Activated CD4-positive, CD25-positive, alpha-beta regulatory T cell (primary cell): ENCODE measurements at places on chromosomes 3 and 15.

DNA sequence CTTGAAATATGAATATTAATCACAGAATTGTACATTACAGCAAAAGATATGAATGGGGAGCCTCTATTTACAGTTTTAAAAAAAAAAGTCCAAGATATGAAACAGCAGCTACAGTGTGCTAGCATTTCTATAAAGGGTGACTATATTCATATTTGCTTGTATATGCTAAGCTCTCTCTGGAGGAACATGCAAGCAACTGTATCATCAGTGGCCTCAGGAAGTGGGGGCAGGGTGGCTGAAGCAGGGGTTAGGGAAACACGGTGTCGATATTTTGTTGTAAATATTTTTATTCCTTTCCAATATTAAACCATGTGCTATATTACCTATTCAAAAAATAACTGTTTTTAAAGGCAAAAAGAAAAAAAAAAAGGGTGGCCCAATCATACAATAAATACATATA lies 2.3 kb downstream of the UACA start:
- DNase-seq, result no peak

GRCh38 chr15:69489073-69489571 lies 36.5 kb downstream of the RPLP1 start:
- no peak for DNase-seq

DNA sequence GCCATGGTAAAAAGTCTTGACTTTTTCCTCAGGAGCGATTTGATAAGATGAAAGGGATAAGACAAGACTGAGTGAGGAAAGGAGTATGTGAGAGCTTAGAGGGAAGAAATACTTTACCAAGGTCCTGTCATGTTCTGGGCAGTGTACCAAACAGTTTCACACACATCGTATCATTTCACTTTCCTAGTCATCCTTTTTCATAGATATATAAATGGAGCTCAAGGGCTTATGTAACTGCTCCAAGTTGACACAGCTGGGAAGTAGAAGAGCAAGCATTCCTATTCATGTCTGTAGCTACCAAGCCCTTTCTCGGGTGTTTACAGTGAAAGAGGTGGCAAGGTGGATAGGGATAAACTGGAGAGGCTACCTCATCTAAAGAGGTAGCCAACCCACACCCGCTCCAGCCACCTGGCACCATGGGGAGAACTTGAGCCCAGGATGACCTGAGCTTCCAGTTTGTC lies 57.4 kb downstream of the MRPS25 start:
- DNase-seq, result no peak

GRCh38 chr3:5218815-5219214 lies 31.3 kb downstream of the EDEM1 start:
- no peak for DNase-seq

- no peak for DNase-seq
Measured at GRCh38 chr3:194615226-194615625, 18.0 kb downstream of the TMEM44 start.

- no peak for DNase-seq
Measured at GRCh38 chr15:85619992-85620689, 174.6 kb downstream of the KLHL25 start.

GRCh38 chr3:189699885-189700284 lies 68.7 kb downstream of the TP63 start:
- no peak for DNase-seq

DNA sequence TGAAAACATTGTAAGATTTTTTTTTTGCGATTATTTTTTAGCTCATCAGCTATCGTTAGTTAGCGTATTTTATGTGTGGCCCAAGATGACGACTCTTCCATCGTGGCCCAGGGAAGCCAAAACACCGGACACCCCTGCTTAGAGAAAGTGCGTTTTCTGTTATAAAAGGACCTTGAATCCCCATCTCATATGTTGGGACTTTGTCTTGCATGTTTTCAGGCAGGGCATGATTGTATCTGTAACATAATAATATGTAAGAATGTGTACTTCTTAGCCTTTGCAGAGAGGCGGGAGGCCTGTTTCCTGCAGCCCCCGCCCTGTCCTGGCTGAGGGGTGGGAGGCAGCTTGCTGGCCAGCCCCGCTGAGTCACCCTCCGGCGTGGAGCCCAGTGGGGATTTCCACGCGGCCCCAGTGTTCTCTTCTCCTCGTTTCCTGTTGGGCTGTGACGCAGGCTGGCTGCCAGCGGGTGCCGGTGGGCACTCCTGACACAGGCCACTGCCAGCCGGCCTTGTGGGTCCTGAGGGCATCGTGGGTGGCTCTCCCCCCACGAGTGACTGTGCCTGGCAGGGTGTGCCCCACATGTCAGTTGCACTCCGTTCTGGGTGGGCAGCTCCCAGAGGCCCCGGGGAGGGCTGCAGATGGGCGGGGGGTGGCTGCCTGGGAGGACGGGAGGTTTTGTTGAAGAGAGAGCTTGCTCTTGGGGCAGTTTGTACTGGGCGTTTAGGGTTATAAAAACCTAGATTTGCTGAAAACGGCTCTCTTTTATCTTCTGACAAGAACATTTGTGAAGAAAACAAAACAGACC lies 55.6 kb downstream of the SMAD3 start:
- peak; percentile 79 for DNase-seq

GRCh38 chr15:52710708-52711389 lies 31.7 kb upstream of the ATOSA start:
- DNase-seq, result no peak

DNA sequence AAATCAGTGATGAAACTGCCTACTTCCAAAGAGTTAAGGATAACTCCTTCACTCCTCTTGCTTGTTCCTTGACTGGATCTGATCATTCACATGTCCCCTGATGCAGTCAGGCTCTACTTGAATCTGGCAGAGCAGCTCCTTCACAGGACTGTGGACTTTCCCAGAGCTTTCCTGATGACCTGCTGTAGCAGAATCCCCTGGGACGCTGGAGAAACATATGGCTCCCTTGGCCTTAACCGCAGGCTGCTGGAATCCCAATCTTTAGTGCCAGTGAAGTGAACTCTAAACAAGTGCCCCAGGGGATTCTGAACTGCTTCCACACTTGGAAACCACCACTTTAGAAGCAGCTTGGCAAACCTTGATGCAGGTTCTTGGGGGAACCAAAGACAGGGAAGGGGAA lies 217.8 kb downstream of the CHST2 start:
- no peak for DNase-seq

GRCh38 chr15:33101036-33101435 lies 93.5 kb downstream of the FMN1 start:
- no peak for DNase-seq

- DNase-seq, result no peak
Measured at GRCh38 chr3:73475175-73475574, 149.6 kb downstream of the PDZRN3 start.

DNA sequence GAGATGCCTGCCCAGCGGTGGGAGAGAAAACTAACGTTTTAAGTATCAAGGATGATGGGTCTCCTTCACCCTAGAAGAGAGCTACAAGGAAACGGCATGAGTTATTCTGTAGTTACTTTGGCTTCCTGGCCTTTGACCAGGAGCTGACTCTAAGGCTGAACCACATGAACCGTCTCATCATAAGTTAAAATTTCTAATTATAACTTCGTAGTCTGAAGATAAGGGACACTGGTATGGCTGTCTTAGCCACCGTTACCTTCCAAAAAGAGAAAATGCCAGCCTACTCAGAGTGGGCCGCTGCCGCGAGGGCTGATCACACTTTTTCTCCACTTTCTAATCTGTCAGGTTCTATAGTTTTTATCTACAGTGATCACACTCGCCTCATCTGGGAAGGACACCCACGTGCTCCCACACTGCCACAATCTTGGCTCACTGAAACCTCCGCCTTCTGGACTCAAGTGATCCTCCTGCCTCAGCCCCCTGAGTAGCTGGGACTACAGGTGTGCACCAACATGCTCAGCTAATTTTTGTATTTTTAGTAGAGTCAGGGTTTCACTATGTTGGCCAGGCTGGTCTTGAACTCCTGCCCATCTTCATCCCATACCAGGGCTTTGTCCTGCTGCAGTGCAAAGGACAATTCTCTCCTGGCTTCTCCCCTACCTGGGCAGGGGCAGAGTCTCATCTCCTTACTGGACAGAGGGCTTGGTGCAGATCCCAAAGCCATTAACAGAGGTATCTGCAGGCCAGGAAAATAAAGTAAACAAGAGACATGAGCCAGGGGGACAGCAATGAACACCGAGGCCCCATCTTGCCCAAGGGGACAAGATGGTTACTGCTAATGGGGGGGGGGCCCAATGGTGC lies 73.4 kb downstream of the RFTN1 start:
- DNase-seq, result no peak

GRCh38 chr3:171516765-171517164 lies 56.6 kb upstream of the TNIK start:
- DNase-seq, result no peak

- no peak for DNase-seq
Measured at GRCh38 chr15:101329867-101330380, 34.9 kb upstream of the SNRPA1 start.

GRCh38 chr3:126474498-126475412 lies 936 bp downstream of the ZXDC start:
- no peak for DNase-seq

DNA sequence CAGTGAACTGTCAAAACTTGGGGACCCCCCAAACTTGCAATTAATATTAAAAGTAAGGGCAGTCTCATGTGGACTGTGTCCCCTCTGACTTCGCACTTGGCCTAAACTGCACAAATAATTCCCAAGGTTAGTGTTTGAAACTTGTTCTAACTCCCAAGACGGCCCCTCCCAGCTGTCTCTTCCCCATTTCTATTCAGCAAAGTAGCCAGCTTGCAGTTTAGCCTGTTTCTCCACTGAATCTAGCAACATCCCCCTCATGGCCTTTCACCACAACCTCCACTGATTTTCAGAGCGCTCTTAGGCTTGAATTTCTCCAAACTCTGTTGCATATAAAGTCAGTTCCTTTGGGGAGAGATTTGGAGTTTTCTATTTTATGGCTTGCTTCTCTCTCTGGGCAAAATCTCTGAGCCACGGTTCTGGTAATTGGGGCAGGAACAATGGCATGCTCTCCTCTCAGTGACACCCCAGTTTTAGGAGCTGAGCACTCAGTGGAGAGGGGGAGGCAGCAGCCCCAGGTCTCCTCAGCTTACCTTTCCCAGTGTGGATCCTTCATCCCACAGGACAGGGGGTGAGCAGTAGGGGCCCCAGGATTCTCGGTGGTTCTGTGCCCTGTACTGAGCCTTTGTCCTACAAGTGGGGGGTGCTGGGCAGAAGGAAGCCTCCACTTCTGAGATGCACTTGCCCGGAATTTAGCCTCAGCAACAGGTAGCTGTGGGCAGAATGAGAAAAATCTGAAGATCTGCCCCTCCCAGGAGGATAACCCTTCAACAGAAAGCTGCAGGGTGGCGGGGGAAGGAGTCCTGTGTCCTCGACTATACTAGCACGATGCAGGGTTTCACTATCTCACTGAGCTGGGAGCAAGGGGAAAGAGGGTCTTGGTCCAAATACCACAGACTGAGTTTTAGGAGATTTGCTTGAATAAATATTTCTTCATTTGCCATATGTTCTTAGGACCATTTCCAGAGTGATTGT lies 39.3 kb upstream of the GATA2 start:
- DNase-seq, result no peak

GRCh38 chr3:46733026-46733800 lies 15.5 kb upstream of the PRSS50 start:
- DNase-seq, result no peak

GRCh38 chr3:132787616-132788300 lies 65.5 kb upstream of the NPHP3 start:
- no peak for DNase-seq

- DNase-seq, result no peak
Measured at GRCh38 chr3:47314056-47314764, 31.5 kb downstream of the KLHL18 start.

GRCh38 chr3:8324747-8325146 lies 176.9 kb upstream of the LMCD1 start:
- DNase-seq, result no peak

GRCh38 chr3:9202546-9202945 lies 46.9 kb downstream of the SRGAP3 start:
- DNase-seq, result no peak

DNA sequence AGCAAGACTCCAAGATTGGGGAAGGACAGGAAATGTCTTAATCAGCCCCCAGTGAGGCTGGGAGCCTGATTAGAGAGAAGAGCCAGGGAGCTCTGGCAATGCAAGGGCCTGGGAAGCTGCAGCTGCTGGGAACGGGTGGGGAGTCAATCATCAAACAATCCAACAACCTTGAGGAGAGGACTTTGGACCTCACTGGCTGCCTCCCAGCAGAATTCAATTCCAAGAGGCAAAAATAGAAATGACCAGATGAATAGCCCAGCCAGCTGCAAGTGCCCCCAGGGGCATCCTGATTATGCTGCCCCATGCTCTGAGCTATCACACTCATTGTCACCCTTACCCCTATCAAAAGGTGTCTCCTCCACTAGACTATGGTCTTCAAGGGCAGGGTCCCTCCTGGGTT lies 6.1 kb upstream of the HOMER2 start:
- no peak for DNase-seq

DNA sequence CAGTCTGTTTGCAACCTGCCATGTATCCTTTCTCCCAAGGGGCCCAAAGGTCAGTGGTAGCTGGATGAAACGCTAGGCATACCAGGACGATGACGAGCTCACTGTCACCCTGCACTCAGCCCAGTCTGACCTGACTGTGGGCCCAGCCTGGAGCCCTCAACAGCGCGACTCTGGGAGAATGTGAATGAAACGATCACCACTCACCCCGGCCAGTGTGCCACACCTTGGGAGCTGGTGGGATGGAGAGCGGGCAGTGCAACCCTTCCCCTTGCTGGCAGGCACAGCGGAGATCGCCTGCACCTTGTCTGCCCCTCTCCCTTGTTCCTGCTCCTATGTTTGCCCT lies 27.2 kb downstream of the SRPRB start:
- no peak for DNase-seq

GRCh38 chr3:11206953-11207352 lies 52.7 kb downstream of the HRH1 start:
- DNase-seq, result no peak

DNA sequence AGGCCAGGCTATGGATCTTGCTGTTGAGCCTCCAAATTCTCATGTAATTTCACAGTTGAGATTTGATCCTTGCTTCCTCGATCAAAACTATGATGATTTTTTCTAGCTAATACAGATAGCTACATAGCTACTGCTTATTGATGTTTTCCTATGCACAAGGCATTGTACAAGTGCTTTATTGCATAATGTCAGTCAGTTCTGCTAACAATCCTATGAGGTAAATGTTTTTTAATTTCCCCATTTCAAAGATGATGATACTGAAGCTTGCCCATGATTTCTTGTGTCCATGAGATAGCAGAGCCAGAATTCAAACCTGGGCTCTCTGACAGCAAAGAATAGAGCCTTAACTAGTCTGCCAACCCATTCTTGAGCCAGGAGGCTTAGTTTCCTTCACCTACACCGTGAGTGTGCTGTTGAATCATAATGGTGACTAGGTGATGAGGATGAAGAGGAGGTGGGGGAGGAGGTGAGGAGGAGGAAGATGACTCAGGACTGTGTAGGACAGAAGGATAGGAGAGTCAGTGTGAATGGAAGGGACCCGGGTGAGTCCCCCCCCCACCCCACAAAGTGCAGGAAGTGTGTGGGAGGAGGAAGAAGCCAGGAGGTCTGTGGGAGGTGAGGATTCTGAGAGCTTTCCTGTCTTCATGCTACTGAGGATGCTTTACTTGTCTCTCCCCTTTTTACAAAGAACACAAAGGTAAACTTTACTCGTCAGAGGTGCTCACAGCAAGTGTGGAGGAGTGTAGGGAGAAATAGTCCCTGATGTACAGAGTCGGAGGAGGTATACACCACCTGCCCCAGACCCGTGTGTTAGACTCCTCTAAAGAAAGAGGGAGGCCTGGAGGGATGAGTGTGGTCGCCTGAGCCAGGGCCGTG lies 3.6 kb downstream of the TAGLN3 start:
- DNase-seq, result no peak
